ENCODE measurements at places on chromosomes 2 and 18.

DNA sequence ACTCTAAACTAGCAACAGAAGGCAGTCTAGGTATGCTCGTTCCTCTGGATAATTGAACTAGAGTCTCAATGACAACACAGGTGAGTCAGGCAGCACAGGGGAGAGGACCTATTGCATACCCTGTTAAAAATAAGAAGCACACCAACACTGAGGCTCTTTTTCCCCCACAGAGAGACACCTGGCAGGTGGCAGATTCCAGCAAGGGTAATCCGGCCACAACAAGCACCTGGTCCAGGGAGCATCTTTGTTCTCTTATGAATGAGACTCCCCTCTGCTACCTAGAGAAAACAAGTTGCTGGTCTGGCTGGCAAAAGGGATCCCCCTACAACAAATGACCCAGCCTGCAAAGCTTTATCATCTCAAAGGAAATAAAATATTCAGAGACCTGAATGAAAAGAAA, 508.9 kb upstream of the POU3F3 start:
- no peak for DNase-seq

GRCh38 chr2:237115870-237116269, 30.2 kb downstream of the COPS8 start:
- no peak for DNase-seq

DNA sequence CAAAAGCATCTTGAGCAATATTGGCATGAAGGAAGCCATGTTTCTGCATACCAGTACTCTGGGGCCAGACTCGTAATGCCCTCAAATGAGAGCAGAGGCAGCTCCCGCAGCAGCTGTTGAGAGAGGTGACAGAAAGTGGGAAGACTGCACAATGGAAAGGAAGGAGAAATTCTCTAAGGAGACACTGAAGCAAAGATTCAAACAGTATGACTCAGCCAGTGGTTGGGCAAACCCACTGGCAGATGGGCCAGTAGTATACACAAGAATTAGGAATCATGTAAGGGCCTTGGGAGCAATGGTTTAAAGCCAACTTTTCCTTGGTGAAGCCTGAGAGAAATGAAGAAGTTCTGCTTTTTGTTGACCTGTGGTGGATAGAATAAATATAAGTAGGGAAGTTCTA, 2092.7 kb upstream of the PIK3C3 start:
- no peak for DNase-seq

- no peak for DNase-seq
Measured at GRCh38 chr2:240701736-240702639, 10.3 kb downstream of the AQP12A start.

- DNase-seq, result peak; percentile 99
Measured at GRCh38 chr2:14401873-14402272, 230.6 kb upstream of the LRATD1 start.

GRCh38 chr2:45578056-45578843, 32.8 kb downstream of the SRBD1 start:
- no peak for DNase-seq

DNA sequence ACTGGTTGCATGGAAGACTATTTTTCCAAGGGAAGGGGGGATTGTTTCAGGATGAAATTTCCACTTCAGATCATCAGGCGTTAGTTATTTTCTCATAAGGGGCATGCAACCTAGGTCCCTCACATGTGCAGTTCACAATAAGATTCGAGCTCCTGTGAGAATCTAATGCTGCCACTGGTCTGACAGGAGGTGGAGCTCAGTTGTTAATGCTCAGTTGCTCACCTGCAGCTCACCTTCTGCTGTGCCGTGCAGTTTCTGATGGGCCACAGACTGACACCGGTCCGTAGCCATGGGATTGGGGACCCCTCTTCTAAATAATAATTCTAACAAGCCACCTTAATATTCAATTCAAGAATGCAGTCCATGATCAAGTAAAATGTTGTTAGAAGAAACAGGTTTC, 34.9 kb downstream of the PLCL1 start:
- DNase-seq, result no peak

DNA sequence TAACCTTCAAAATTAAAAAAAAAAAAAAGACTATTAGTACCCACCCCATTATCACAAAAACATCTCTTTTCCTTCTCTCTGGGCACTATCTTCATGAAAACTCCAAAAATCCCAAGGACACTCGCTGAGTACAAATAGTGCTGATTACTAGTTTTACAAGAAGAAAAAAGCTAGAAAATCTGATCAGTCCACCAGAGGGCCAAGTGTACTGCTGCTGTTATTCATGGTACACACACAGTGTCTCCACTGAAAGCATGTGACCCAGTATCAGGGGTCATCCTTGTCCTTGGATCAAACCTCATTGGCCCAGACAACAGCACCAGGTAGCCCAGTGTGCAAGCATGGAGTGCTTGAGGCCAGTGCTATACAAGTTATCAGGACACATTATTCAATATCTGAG, 382.7 kb upstream of the KLHL29 start:
- DNase-seq, result no peak

GRCh38 chr18:62810682-62811081, 95.3 kb downstream of the PHLPP1 start:
- DNase-seq, result no peak

DNA sequence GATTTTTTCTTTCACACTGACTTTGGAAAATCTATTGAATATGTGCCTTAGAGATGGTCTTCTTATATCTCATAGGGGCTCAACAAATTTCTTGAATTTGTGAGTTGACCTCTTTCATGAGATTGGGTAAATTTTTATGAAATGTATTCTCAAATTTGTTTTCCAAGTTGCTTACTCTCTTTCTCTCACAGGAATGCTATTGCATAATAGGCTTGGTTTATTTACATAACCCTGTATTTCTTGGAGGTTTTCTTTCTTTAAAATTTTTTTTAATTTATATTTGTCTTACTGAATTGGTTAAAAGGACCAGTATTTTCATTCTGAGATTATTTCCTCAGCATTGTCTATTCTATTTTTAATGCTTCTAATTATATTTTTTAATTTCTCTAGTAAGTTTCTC, 917.1 kb downstream of the DPP10 start:
- DNase-seq, result no peak

DNA sequence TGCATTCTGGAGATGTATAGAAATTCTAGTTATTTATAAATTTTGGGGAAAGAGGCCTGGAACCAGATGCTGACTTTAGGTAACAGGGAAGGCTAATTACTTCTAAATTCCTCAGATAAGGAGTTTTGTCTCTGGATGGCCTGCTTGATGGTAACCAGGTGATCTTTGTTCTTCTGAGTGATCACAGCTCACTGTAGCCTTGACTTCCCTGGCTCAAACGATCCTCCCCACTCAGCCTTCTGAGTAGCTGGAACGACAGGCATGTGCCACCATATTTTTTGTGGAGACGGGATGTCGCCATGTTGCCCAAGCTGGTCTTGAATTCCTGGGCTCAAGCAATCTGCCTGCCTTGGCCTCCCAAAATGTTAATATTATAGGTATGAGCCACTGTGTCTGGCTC, 54.4 kb upstream of the MSH6 start:
- DNase-seq, result no peak

GRCh38 chr2:45904946-45905631, 253.6 kb downstream of the PRKCE start:
- no peak for DNase-seq

GRCh38 chr18:10846657-10847407, 302.5 kb downstream of the PIEZO2 start:
- no peak for DNase-seq

DNA sequence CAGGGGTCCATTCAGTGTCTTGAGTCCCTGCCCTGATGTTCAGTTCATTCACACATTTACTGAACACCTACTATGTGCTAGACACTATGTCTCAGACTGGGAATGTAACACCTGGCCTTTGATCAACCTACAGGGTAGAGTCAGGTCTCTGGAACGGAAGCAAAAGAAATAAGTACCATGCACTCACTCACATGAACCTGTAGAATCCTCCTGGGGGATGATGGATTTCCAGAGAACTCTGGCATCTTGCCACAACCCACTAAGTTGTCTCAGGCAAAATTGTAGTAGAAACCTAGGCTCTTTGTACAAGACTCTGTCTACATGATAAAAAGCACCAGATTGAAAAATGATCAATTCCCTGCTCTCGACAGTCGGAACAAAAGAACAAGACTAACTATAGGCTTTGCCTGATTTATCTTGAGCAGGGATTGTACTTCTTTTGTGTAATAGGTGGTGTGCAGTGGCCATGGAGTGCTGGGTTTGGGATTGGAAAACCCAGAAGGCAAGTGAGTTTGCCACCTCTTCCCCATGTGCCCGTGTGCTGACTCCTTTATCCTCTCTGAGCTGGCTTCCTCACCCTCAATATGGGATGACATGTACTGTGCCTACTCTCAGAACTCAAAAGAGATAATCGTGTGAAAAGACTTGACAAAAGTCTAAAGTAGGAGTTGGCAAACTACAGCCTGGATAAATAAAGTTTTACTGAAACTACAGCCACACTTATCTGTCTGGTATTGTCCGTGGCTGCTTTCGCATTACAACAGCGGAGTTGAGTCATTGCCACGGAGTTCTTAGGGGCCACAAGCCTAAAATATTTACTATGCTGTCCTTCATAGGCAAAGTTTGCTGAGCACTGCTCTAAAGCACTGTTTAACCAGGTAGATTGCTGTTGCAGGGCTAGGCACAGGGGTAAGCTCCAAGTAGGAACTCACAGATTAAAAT, 4.4 kb downstream of the CAPN14 start:
- no peak for DNase-seq

DNA sequence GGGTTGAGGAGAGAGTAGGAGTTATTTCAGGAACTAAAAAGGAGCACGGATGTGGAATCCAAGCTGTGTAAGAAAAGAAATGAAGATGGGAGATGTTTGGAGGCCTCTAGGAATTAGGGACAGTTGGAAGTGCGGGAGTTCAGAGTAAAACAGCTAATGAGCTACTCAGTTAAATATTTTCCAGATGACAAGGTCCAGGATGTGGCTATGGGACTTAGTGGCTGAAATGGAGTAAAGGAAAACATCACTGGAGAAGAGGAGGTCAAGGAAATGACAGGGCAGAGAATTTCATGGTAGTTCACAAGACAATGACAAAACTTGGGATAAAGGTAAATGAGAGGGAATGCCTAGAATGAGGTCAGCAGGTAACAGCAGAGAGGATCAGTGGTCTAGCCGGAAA, 13.0 kb downstream of the GPR155 start:
- DNase-seq, result no peak

- DNase-seq, result no peak
Measured at GRCh38 chr2:178819992-178820391, 12.8 kb upstream of the TTN start.

DNA sequence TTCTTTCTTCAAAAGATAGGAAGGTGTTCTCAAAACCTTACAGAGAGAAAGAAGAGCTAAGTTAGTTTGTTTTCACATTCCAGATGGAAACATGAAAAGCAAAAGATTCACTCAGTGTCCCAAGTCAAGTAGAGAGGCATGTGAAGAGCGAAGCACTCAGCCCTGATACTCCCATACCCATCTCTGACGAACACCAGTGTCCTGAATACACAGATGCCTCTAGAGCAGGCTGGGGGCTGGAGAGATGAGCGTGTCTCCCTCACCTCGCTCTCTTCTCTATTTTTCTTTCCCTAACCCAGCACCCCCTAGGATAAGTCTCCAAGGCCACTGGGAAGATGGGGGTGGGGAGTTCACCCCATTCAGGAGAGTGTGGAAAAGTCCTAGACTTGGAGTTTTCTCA, 227.8 kb downstream of the TMEM163 start:
- DNase-seq, result no peak

GRCh38 chr18:62809900-62810299, 94.6 kb downstream of the PHLPP1 start:
- no peak for DNase-seq

GRCh38 chr2:24816884-24817283, 23.7 kb downstream of the CENPO start:
- no peak for DNase-seq

DNA sequence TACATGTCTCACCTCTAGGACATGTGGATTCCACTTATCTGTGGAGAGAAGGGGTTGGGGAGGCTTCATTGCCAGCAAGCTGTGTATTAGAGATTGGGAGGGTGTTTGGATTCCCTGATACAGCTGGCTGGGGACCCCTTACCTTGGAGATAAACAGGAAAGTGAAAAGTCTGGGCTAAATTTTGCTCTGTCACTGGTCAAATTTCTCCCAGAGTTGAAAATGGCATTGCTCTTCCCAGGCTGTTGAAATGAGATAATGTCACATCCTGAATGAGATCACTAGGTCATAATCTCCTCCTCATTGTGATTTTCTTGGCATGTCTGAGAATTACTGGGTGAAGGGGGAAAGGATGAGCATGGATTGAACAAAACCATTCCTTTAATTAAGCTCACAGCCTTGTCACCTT, 265.0 kb upstream of the PARD3B start:
- DNase-seq, result no peak

DNA sequence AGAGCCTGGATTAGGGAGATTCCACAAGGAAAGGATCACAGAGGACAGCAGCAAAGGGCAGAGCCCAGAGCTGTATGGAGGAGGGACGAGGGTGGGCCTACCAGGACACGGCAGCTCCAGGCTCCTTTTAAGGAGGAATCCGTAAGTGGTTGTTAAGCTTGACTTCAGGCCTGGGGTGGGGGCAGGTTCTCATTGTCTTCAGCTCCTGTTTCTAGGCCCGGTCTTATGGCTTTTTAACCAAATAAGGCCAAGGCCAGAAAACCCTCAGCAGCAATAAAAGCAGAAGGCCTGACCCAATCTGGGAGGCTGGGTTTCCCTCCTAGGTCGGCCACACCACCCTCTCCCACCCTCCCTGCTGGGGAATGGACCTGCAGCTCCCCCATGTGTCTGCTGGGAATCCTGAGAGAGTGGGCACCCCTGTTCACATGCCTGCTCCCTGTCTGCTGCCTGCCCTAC, 111.2 kb downstream of the PLB1 start:
- DNase-seq, result no peak

DNA sequence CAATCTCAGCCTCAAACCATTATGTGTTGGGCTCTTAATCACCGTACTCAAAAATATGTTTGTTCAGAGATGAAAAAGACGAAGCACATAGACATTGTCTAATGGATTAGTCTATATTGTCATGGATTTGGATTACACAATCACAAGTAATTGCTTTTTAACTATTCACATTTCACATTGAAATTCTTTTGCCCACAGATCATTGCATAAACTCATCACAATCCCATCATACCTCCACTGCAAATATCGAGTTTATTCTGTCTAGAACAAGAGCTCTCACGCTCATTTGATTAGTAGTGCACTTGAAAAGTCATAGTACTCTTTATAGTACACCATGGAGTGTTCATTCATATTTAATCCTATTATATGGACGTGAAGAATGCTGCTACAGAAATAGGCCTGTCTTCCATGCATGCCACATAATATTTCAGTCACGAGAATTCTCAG, 97.9 kb upstream of the SOX11 start:
- no peak for DNase-seq

- DNase-seq, result no peak
Measured at GRCh38 chr18:45635893-45636509, 20.7 kb downstream of the SLC14A2 start.

- no peak for DNase-seq
Measured at GRCh38 chr2:57760381-57760801, 286.2 kb upstream of the VRK2 start.

DNA sequence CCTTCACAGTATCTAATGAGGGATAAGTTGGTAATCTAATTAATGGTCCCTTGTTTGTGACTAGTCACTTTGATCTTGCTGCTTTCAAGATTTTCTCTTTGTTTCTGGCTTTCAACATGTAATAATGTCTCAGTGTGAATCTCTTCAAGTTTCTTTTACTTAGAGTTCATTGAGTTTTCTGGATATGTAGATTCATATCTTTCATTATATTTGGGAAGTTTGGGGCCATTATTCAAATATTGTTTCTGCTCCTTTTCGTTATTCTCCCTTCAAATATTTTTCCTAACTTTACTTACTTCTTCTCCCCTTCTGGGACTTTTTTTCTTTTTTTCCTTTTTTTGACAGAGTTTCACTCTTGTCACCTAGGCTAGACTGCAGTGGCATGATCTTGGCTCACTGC, 21.1 kb upstream of the NAPG start:
- DNase-seq, result no peak
